ENCODE measurements at places on chromosomes 4 and X.

- no peak for DNase-seq
These were observed 375.3 kb downstream of the IDS start for GRCh38 chrX:149129767-149130166.

DNA sequence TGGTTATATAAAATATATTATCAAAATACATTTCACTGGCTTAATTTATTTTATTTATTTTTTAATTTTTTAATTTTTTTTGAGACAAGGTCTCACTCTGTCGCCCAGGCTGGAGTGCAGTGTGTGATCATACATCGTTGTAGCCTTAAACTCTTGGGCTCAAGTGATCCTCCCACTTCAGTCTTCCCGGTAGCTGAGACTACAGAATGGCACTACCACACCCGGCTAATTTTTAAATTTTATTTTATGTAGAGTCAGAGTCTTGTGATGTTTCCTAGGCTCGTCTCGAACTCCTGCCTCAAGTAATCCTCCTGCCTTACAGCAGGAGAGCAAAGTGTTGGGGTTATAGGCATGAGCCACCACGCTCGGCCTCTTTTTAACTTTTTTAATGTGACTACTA is 143.8 kb downstream of the CEP135 start:
- no peak for DNase-seq

- no peak for DNase-seq
These were observed 133.8 kb downstream of the PDGFC start for GRCh38 chr4:156837625-156838345.

DNA sequence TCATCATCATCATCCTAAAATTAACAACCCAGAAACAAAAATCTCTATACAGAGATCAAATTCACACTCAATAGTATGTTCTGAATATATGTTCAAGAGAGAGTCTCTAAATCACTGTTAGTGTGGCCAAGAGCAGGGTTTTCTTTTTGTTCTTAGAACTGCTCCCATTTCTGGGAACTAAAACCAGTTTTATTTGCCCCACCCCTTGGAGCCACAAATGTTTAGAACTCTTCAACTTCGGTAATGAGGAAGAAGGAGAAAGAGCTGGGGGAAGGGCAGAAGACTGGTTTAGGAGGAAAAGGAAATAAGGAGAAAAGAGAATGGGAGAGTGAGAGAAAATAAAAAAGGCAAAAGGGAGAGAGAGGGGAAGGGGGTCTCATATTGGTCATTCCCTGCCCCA is 32.3 kb downstream of the CYBB start:
- no peak for DNase-seq

- no peak for DNase-seq
These were observed 171.8 kb upstream of the CLNK start for GRCh38 chr4:10856271-10856782.

- no peak for DNase-seq
These were observed 126.3 kb downstream of the NEK1 start for GRCh38 chr4:169485791-169486742.

GRCh38 chr4:112289407-112290253 is 3.9 kb upstream of the TIFA start:
- DNase-seq, result no peak

DNA sequence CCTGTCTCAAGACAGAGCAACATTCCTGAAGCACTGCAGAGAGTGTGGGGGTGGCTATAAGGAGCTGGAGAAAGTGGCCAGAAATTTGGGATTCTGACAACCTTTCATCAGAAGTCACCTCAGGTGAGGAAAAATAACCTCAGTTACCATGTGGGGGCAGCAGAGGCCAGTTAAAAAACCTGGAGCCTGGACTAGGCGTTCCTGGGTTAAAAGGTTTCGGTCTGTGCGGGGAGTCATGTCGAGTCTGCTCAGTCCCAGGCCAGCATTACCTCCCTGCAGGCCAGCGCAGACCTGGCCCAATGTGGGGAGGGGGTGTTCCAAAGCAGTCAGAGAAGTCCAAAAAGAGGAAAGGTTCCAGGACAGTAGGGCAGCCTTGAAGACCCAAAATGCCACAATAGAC is 10.9 kb upstream of the NALF2 start:
- DNase-seq, result no peak

DNA sequence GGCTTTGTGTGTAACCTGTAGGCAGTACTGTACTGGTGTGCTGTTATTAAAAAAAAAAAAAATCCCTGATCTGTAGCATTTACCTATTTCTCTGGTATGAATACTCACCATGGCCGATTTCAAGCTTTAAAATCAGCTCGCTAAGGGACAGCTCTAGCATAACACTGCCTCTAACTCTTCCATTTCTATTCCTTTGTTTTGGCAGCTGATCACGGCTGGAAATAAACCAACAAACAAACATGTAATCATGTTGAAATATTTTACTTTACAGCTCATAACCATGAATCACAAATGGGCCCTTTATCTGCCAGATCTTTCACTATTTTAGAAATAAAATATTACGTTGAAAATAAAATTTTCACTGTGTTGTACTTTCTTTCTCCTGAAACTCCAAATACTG is 60.5 kb upstream of the IL15 start:
- no peak for DNase-seq

DNA sequence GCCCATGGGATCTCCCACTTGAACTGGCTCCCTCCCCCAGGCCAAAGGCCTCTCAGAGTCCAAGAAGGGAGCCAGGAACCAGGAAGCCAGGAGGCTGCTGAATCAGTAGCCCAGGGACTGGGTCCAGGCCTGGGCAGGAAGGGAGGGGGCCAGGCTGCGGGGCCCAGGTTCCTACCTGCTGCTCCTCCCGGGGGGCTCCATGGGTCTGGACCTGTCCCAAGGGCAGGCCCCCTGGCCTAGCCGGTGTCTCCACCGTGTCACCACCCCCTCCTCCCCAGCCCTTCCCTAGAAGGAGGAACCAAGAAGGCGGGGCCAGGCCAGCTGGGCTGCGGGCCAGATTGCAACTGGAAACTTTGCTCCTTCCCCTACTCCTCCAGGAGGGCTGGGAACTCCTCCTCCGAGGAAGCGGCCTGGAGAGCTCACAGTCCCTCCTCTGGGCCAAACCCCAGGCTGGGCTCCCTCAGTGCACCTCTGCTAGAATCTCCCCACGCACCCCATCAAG is at the start of gene IQSEC2:
IQSEC2 (minus strand) TSS at position 264 of the 502 bp plus-strand sequence.
- no peak for DNase-seq

GRCh38 chr4:52126966-52127365 is 75.9 kb downstream of the SPATA18 start:
- DNase-seq, result no peak

DNA sequence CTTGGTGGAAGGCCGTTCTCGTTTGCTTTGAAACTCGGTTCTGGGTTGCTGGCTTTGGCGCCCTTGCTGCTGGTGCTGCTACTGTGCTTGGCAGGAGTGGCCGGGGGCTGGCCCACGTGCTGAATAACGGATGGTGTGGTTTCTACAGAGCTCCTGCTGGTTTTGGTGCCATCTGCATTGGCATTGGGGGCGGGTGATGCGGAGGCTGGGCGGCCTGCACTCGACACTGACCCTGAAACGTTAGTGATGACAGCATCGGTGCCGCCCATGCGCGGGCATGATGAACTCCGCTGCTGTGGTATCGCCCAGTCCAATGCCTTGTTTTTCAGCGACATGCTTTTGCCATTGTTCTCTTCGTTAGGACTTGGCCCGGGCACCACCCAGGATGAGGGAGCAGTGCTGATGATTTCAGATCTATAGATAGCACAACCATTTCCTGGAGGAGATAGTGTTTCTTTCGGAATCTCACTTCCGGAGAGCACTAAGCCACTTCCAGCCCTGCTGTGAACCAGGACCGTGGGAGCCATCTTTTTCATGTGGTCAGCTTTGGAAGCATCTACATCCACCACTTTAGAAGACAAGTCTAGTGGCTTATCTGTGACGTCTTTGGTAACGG is 24.2 kb downstream of the BCOR start:
- no peak for DNase-seq
